ENCODE measurements at places on chromosomes 16 and 17.

DNA sequence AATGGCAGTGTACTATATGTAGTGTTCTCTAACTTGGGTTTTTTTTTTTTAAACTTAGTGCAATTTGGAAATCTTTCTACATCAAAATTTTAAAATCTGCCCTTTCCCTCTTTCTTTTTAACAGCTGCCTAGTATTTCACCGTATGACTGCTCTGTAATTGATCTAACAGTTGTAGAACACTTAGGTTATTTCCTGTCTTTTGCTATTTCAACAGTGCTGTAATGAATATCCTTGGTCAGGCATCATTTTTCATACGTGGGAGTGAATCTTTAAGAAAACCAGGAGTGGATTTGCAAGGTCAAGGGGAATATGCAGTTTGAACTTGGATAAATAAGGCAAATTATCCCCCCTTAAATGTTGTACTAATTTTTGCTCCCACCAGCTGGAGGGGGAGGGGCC is 3.8 kb downstream of the NLRC5 start:
- no peak for DNase-seq

- no peak for DNase-seq
Measured at GRCh38 chr17:53791551-53791950, 31.2 kb upstream of the KIF2B start.

DNA sequence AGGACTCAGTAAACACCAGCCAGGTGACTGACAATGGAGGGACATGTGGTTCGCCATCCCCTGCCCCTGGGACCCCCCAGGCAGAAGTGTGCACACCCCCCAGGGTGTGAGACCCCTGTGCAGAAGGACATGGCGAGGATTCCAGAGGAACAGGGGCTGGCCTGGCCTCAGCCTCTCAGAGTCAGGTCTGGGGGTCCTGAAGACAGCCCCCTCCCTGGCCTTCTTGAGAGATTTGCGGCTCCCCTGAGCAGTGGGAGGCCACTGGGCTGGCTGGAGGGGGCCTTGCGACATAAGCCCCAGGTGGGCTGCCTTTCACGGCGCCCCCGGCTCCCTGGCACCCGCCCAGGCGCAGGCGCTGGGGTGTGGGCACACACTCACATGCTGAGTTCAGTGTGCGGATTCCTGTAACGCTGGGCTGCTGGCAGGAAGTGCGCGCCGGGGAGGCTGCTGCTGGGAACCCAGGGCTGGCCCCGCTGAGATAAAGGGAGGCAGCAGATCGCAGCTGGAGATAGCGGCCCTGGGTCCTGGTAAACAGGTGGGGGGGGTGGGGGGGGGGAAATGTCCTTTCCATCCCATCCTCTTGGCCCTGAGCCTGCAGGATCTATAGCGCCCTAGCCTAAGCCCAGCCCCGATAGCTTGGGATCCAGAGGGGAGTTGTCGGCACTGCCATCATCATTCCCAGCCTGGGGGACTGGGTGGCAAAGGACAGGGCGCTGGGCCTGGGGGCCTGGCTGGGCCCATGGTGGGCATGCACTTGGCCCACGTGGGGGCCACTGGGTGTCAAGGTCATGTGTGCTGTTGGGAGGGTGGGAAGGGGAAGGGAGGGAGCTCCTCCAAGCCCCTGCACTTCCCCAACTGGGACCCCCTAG is 27.1 kb downstream of the TMEM235 start:
- DNase-seq: no peak

GRCh38 chr17:8822401-8823035 is 23.4 kb upstream of the MFSD6L start:
- no peak for DNase-seq

- DNase-seq: no peak
Measured at GRCh38 chr17:47254403-47254943, 846 bp downstream of the ITGB3 start.

DNA sequence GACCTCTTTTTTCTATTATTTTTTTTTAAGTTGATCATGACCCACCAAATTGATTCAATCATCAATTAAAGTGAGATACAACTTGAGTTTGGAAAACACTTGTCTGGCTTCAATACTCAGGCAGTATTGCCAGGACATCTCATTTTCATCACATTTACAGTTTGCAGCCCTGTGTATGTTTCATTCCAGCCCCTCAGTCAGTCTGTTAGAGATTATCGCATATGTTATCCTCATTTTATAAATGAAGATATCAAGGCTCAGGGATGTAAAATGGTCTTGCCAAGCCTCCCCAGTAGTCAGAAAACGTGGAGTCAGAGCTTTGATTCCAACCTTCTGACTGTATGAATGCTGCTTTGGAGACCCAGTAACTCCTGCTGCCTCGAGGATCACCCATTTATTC is 87.3 kb upstream of the CACNG3 start:
- DNase-seq: no peak

DNA sequence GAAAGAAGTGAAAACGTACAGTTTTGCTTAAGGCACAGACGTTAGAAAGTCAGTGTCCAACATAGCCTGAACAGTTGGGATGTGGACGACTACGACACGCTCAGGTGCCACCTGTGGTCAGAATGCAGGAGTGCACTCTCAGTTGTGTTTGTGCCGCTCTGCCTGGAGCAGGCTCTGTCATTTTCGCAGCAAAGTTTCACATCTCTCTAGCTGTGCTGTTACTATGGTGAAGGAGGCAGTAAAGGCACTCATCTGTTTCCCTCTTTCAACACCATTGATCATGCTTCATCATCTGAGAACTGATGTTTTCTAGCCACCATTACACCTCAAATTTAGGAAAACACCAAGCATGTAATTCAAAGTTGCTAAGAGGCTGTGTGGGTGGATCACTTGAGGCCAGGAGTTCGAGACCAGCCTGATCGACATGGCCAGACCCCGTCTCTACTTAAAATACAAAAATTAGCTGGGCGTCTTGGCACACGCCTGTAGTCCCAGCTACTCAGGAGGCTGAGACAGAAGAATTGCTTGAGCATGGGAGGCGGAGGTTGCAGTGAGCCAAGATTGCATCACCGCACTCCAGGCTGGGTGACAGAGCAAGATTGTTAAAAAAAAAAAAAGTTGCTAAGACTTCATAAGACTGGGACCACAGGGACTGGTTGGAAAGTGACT is 44.9 kb upstream of the DNAJA2 start:
- no peak for DNase-seq

DNA sequence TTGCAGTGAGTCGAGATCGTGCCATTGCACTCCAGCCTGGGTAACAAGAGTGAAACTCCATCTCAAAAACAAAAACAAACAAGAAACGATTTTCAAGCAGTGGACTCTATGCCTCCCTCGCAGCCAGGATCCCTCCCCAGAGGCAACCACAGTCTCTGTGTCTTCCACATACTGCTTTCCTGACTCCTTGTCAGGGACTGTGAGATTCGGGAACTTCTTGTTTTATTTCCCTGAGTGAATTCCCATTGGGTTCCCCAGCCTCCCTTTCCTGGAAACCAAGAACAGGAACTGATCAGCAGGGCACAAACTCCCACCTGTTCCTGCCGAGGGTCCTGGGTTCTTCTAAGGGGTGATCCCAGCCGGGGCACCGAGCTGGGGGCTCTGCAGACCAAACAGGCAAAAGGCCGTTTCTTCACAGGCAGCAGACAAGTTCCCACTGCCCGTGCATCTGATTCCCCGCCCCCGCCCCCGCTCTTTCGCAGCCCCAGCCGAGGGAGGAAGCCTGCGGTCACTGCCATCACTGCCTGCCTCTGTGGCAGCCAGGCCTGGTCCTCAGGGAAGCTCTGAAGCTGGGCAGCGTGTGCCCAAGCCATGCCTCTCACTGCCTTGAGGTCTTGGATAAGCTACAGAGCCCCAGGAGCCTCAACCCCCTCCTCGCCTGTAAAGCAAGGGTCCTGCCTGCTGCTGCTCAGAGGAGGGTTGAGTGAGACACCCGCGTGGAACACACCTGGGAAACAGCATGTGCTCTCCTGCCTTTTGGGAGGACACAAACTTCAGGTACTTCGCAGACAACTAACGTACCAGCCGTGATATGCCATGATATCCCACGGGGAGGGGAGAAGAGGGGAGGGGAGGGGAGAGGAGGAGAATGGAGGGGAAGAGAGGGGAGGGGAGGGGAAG is 5.5 kb upstream of the PIEZO1 start:
- no peak for DNase-seq

DNA sequence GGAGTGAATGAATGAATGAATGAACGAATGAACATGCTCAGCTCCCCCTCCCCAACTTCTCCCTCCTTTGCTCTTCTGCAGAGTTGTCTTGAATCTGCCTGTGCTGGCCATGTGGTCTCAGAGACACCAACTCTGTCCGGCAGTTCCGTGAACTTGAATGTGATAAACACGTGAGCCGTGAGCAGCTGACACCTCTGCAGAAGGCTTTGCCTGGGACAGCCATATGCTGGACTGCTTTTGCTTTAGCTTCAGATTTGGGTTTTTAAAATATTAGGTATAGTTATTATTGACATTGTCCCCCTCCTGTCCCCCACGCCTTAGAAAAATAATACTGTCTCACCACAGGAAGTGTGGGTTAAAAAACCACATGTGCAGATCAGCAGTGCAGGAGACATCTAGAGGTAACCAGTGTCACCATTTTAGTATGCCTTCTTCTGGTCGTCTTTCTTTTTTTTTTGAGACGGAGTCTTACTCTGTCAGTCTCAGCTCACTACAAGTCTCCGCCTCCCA is 83.8 kb downstream of the ABCC1 start:
- DNase-seq: no peak

DNA sequence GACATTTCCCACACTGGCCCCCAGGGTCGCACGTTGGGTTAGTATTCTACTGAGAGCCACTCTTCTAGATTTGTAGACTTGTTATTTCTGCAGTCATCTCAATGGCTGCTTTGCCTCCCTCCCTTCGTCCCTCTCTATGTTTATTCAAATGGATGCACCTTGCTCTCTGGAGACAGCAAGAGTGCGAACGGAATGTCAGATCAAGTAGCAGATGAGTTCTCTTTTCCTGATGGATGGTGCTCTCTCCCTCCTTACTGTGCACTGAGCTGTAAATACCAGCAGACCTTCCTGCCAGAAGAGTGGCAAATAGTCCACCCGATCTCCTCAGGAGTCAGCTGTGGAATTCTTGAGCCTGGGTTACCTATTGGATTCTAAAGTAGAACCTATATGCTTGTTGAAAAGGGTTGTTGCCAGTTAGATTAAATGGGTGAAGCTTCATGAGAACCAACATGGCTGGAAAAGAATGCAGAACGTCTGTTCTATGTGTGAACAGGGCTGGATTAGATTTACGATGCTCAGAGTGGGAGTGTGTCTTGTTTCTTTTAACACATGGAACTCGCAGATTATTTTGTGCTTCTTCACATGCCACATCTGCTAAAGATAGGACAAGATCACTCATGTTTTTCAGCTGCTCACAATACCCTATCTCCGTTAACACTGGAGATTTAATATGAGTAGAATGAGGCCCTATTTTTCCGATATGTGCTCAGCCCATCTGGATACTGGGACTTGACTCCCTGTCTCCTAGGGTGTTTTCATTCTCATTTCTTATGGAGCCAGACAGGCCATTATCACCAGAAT is 6.1 kb downstream of the GNAO1 start:
- no peak for DNase-seq

DNA sequence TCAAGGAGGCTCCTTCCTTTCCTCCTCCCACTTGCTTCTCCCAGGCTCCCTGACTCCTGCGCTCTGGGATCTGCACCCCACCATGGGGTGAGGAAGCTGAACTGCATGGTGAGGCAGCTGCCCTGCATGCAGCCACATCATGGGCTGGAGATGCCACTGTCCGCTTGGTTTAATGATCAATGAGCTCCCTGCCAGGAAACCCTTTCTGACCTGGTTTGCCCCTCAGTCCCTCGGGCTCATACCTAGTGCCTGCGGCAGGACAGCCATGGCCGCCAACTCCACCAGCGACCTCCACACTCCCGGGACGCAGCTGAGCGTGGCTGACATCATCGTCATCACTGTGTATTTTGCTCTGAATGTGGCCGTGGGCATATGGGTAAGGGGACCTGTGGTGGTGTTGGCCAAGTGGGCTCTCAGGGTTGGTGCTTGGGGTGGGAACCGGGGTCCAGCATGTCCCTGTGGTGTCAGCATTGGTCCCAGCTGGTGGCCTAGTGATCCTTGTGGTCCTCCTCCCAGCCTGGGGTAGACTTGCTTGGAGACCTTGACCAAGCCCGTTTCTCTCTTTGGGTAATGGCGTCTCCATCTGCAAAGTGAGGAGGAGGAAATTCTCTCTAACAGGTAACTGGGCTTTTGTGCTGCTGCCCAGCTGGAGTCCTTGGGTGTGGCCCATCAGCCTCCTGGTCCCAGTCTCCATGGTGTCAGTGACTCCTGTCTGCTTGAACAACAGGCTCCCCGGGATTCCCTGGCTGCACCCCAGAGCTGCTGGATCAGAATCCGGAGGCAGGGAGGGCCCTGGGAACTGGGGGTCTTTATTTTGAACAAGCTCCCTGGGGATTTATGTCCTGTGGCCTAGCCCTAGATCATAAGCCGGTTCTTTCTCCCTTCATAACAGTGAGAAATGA is at the start of gene SLC5A10:
Gene SLC5A10, plus strand, starts transcription at position 225 of the 902 bp plus-strand sequence. Its CDS starts 41 bp downstream, at position 266.
- DNase-seq: no peak

DNA sequence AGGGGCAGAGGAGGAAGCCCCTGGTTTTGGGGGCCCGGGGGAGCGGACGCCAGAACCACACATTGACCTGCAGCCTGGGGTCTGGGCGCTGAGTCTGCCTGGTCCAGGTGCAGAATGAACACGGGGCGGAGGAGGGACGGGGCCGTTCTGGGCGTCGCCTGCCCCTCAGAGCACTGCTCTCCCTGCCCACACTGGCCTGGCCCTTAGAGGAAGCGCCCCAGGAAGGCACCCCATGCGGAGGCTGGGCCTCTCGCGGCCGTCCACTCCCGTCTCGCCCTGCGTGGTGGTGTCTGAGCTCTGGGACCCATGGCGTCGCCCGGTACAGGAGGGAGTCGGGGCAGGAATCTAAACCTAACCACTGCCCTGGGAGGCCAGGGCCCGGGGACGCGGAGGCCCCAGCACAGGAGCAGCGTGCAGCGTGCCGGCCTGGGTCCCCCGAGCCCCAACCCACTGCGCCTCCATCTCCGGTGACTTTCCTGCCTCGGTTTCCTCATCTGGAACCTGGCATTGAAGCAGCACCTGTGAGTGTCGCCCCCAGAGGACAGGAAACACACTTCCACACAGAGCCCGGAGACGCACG is 4.3 kb downstream of the TPSD1 start:
- no peak for DNase-seq

DNA sequence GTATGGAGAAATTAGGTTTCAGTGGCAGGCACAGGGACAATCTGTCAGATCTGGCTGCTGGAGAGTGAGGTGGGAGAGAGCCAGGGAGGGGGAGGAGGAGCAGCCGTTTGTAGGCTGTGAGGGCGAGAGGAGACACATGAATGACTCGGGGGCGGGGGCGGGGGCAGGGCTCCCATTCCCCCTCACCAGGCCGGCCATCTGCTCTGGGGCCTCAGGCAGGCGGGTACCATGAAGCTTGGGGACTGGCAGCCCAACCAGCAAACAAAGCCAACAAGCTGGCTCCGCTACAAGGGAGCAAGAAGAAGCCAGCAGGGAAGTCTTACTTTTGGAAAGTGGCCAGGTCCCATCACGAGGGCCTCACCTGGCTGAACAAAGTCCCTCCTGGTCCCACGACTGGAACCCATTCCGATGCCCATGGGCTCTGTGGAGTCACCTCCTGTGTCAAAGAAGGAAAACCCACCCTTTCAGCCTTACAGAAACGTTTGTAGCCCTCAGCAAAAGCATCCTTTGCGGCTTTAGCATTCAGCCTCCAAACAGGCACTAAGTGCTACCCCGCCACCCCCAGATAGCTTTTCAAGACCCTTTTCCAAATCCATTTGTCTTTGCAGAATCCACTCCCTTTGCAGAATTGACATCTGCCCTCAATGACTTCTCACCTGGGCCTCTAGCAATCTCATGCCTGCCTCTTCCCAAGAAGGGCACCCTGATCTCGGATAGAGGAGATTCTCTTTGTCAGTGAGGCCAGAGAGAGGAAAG is 9.2 kb upstream of the SSTR2 start:
- DNase-seq: no peak

All from cortex of kidney (tissue), 1 donor.